ENCODE measurements at places on chromosomes 3 and 15.

- no peak for DNase-seq
Observed at GRCh38 chr3:183449791-183450190, 21.4 kb upstream of the MCF2L2 start.

- no peak for DNase-seq
Observed at GRCh38 chr15:60751985-60752952, 273.3 kb upstream of the ICE2 start.

GRCh38 chr3:63278171-63279004 is at the start of gene SYNPR:
TSS of gene SYNPR (plus strand) at chr3:63278308.
- DNase-seq = no peak

- no peak for DNase-seq
Observed at GRCh38 chr3:45807681-45808540, 11.6 kb upstream of the SLC6A20 start.

DNA sequence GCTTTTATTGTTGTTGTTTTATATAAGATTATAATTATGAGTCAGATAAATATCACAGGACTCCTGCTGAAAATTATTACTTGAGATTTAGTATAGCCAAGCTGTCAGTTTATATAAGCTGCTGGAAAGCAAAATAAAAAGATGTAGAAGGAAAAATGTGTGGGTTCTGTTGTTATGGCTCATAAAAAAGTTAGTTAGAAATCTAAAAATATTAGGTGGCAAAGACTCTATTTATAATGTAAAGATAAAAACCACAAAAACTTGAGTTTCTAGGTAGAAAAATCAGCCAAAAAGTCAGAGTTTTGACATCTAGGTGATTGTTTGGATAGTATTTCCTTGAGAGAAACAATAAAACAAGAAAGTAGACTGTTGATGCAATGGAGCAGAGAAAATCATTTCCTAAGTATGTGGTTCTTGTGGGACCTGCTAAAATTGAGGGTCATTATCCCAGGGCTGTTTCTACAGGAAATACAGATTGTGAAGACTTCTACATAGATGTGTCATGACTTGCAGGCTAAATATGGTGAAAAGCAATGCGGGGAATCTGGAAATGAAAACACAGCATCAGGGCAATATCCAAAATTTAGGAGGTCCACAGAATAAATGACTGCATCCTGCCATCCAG is 1109.6 kb upstream of the CADM2 start:
- no peak for DNase-seq

GRCh38 chr3:134881305-134881704 is 86.2 kb downstream of the EPHB1 start:
- no peak for DNase-seq

GRCh38 chr3:141427764-141428163 is 59.1 kb upstream of the RASA2 start:
- DNase-seq = no peak

DNA sequence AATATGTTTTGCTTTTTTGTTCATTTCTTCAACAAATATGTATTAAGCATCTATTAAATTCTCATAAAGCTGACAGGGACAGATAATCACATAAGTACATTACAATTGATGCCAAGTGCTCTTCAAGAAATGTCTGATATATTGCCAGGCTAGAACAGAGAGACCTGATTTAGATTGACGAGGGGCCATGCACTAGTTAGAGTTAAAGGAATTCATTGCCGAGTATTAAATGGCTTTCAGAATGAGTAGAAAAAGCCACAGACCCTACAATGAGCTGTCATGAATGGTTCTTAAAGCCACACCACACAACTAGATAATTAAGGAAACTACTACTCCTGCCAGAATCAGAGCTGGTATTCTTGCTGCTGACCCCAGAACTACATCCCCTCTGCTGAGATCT is 250.2 kb upstream of the MME start:
- DNase-seq = no peak

GRCh38 chr3:179716811-179717210 is 64.0 kb downstream of the USP13 start:
- no peak for DNase-seq

- DNase-seq = no peak
Observed at GRCh38 chr3:37198996-37199395, 24.6 kb upstream of the LRRFIP2 start.

DNA sequence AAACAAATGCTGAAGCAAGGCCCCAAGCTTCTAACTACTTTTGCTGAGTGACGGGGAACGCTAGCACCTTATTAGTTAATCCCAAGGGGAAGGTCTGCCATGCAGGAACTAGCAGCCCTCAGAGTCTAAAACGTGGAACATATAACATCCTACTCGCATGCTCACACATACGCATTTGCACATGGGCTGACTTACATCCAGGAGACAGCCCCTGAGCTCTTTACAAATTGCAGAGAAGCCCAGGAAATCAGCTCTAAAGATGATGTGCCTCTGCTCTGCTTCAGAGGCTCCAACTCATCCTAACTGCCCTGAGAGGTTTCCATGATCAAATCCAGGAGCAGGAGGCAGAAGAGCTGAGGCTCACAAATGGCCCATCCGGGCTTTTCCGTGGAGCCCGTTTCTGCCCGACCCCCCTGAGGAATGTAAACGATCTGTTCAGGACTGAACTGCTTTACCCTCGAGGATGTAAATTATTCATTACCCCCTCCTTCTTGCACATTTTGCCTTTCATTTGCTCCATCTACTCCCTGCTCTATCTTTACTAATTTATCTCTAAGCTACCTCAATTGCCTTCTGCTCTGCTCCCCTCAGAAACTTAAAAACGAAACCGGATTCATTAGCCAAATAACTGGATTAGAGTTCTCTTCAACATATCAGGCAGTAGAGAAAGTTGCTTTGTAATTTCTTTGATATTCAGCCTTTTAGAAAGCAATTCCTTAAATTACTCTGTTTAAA is 141.9 kb upstream of the CCDC54 start:
- DNase-seq = no peak

GRCh38 chr3:87207460-87207859 is 19.6 kb upstream of the CHMP2B start:
- no peak for DNase-seq

DNA sequence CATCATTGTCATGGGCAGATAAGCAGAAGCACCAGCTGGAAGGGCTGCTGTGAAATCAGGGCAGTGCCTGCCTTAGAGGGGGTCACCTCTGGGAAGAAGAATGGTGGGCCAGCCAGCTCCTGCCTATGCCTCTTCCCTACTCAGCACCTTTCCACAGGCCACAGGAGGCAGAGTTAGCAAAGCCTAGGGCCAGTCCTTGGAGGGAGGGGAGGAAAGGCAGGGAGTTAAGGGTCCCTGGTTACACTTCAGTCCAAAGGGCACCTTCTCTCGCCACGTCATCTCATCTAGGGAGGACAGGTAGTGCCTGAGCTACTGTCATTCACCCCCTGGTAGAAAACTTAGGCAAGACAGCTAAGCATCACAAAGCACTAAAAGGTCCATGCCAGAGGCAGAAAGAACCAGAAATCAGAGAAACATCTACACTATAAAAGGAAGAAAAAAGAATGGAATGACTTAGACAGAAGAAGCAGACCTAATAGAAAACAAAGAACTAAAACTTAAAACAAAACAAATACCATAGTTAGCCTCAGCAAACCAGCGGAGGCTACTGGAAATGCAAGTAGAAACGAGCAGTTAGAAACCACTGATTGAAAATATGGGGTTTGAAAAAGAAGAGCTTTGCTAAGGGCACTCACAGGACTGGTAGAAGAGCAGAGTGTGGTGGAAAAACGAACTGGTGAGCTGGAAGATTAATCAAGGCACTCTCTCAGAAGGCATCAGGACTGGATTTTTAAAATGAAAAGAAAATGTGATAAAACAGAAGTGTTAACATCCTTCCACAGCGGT is 84.2 kb downstream of the OSBPL10 start:
- DNase-seq = no peak

DNA sequence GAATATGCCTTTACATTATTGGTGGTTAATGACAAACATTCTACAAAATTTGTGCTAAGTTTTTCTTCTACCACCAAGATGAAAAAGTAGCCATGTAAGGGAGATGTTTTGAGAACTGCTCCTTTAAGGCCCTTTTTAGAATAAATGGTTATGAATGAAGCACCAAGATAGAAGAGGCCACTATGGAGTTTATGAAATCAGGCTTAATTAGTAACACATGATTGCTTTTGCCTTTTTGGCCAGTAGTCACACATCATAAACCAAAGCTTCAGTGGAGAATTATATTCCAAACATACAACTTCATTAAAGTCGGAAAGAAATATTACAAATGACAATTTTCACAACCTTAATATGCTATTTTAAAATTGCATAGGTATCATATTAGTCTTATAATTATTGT is 331.7 kb downstream of the RBMS3 start:
- no peak for DNase-seq

DNA sequence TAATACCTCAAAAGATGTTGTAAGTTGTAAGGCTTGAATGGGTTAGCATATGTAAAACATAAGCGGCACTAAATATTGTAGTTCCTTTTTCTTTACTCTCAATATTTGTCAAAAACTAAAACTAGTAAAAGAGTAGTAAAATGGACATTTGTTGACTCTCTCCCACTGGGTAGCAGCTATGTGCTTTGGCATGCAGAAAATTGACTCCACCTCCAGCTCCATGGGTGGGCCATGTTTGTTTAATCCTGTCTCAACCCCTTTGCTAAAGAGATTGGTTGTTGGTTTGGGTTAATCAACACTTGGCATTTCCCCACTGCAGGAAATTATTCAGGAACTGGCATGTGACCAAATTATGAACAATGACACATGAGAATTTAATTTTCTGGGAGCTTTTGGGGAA is 114.8 kb downstream of the EOMES start:
- no peak for DNase-seq

- DNase-seq = no peak
Observed at GRCh38 chr3:150680562-150680961, 23.2 kb downstream of the ERICH6 start.

DNA sequence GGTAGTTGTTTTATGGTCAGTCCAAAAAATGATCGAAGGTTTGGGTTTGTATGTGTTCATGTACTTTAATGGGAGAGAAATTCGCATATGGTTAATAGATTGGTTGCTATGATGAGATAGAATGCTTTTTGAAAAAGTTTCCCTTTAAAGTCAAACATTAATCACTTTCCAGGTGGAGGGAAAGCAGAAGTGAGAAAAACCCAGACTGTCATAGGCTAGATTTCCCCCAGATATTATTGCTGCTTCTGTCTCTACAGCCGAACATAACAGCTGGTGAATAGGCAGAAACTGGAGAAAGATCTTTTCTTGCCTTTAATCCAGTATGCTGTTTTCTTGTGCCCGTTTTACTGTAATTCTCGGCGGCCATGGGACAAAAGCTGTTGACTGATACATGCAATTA is 287.6 kb downstream of the SOX2 start:
- no peak for DNase-seq

DNA sequence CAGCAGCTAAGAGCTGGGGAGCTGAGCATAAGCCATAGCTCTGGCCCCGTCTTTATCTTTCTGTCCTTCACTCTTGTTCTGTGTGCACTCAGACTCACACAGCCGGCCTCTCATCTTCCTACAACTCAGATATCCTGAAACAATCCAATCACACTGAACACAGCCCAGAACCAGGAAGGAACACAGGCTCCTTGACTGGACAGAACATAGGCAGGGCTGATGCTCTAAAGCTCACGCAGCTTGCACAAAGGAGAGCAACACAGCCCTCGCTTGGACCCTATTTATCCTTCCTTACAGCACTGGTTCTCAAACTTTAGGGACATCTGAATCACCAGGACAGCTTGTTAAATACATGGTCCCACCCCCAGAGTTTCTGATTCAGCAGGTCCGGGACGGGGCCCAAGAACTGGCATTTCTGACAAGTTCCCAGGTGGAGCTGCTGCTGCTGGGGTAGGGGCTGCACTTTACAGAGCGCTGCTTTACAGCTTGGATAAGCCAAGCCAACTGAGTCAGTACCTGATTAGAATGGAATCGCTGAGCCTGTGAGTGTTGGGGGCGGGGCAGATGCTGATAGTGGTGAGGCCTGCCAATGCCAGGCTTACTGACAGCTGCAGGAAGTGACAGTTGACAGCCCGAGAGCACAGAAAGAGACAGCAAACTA is 65.1 kb downstream of the MRPL46 start:
- DNase-seq = no peak

DNA sequence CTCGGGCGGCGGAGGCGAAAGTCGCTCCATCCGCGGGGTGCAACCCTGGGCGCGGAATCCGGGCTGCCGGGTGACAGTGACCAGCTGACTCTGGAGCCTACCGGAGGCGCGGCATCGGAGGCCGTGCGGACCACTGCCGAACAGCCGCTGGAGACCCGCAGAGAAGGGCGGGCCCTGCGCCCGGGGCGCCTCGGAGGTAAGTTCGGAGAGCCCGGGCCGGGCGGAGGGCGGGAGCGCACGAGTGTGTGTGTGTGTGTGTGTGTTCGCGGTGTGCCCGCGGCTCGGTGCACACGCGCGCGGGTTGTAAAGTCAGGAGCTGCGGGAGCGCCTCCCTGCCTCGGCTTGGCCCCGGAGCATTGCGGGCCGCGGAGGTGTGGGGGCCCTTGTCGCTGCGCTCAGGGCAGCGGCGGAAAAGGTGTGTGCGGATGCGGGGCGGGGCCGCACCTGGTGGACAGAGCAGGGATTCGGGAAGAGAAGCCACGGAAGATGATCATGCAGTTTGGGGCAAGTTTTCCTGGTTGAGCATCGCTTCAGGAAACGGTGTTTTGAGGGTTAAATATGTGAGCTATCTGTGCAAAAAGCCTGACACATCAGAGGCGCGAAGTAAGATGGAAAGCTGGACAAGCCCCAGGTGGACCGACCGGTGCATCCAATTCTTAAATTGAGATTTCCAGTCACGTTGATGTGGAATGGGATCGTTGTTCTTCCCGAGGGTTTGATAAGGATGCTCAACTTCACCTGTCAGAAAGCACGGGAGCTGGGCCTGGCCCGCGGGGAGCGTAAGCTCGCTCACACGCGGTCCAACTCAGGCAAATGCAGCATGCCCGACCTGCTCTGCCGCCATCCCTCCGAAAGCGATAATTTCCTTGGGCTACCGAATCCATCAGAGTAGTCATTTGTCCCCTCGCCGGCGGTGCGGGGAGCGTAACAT is 474 bp downstream of the MINAR1 start:
- no peak for DNase-seq

Measured in stimulated activated CD4-positive, alpha-beta T cell treated with anti-CD3 and anti-CD28 coated beads, Interleukin-1b, Interleukin-23, amount 100 ng/mL, for 1 hour (primary cell).